Liver (tissue), 10 donors: ENCODE measurements at places on chromosomes 4 and X. TPM values are rescaled to one million over a fixed set of nuclear protein-coding genes. Genes with fewer than 3 reads are reported as not detected.
A peak's percentile ranks its signal among the peaks of the same experiment; 100 is the strongest.

DNA sequence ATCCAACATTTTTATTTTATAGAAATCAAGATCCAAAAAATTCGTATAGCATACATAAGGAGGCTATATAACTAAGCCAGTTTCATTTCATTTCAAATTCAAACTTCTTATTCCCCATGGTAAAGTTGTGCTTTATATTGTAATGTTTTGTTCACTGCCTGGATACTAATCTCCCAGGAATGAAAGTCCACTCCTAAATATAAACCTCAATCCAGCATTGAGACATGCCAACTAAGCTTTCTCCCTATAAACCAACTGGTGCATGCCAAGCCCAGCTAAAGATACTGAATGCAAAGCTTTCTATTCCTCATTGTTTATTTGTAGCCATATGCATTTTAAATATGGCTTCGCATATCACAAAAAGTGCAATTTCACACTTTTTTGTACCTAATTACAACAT, 63.8 kb upstream of the INPP4B start:
- H3K4me1 ChIP-seq = no peaks in the 10 kb centered on the region
- no peaks in the 10 kb centered on the region for H3K36me3 ChIP-seq
- DNase-seq = no peak

The COL4A6 gene
- total RNA-seq = under 0.01 TPM

- no peak overlapping the region for H3K4me3 ChIP-seq
- no peaks in the 10 kb centered on the region for H3K4me1 ChIP-seq
- H3K36me3 ChIP-seq = no peaks in the 10 kb centered on the region
Observed at GRCh38 chr4:37693450-37694190, 7.4 kb upstream of the RELL1 start.

DNA sequence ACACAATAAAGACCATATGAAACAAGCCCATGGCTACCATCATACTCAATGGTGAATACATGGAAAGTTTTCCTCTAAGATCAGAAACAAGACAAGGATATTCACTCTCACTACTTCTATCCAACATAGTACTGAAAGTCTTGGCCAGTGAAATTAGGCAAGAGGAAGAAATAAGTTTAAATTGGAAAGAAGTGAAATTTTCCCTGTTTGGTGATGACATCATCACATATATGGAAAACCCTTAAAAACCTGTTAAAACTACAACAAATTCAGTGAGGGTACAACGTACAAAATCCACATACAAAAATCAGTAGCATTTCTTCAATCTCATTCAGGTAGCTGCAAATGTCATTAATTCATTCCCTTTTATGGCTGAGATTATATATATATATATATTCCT, 164.0 kb upstream of the IRS4 start:
- H3K4me3 ChIP-seq = no peak overlapping the region
- H3K4me1 ChIP-seq = no peaks in the 10 kb centered on the region
- no peaks in the 10 kb centered on the region for H3K36me3 ChIP-seq
- DNase-seq = no peak
- no peaks in the 10 kb centered on the region for H3K27me3 ChIP-seq
- H3K27ac ChIP-seq = no peak overlapping the region

DNA sequence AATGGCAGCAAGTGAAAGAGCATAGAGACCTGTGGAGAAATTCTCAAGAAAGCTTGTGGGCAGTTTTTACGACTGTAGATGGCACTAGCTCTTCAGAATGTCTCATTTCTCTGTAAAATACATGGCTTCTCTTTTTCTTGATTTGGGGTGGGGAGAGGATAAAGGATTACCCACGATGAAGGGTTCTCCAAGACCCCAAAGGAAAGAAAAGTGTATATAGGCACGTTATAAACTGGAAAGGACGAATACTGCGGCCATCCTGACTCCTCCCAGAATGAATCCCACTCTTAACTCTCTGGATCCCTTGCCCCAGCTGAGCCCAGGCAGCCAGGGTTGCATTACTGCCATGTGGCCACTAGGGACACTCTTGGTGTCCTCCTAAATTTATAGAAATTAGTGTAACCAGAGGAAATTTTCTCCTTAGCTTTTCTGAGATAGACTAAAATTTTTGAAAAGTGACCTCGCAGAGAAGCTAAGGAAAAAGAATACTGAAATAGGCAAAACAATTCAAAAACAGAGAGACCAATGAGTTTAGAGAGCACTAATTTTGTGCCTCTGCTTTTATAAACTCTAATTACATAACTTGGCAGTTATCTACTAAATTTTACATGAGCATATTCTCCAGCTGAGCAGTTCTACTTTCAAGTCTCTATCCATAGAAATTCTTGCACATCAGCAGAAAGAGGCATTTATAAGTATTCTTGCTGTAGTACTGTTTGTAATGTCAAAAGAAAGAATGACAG, 37.8 kb upstream of the PCDH19 start:
- H3K36me3 ChIP-seq = no peaks in the 10 kb centered on the region
- DNase-seq = peak; percentile 33
- no peak overlapping the region for H3K27ac ChIP-seq
- no peaks in the 10 kb centered on the region for H3K27me3 ChIP-seq
- H3K4me1 ChIP-seq = peaks cover 3% of the 10 kb centered on the region

The FAM47C gene
- total RNA-seq = not detected

GRCh38 chrX:311156-312129, 7.2 kb downstream of the GTPBP6 start:
- H3K27ac ChIP-seq = no peak overlapping the region
- DNase-seq = no peak
- no peak overlapping the region for H3K4me3 ChIP-seq
- no peaks in the 10 kb centered on the region for H3K27me3 ChIP-seq

GRCh38 chr4:139665690-139666529, at the start of gene MGST2:
Gene MGST2 (plus strand): TSS chr4:139665819. CDS start chr4:139666020, 201 bp downstream.
- peak within 1 kb of the TSS; percentile 74 for H3K27ac ChIP-seq
- no peaks in the 10 kb centered on the region for H3K27me3 ChIP-seq
- H3K36me3 ChIP-seq = no peaks in the 10 kb centered on the region
- H3K4me1 ChIP-seq = peaks cover 39% of the 10 kb centered on the region
- DNase-seq = peak; percentile 77

DNA sequence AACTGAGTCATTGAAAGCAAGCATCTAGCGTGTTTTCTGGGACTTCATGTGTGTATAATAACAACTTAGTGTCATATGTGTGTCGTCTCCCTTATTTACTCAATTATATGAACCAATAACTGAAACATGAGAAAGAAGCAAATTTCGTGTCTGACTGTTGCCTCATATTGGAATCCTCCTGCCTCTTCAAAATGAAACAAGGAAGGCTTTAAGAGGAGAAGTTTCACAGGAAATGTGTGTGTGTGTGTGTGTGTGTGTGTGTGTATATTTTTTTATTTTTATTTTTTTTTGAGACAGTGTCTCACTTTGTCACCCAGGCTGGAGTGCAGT, 145.8 kb upstream of the SFRP2 start:
- no peaks in the 10 kb centered on the region for H3K4me1 ChIP-seq
- H3K36me3 ChIP-seq = no peaks in the 10 kb centered on the region
- no peaks in the 10 kb centered on the region for H3K27me3 ChIP-seq
- H3K27ac ChIP-seq = no peak overlapping the region

The NR3C2 gene
- 11.5 TPM for total RNA-seq
